Stimulated activated CD4-positive, alpha-beta T cell treated with anti-CD3 and anti-CD28 coated beads, Interleukin-1b, Interleukin-23, amount 100 ng/mL, for 1 hour (primary cell): ENCODE measurements at places on chromosomes 5 and 9.

GRCh38 chr5:147989994-147990393 is 73.8 kb upstream of the SPINK5 start:
- no peak for DNase-seq

DNA sequence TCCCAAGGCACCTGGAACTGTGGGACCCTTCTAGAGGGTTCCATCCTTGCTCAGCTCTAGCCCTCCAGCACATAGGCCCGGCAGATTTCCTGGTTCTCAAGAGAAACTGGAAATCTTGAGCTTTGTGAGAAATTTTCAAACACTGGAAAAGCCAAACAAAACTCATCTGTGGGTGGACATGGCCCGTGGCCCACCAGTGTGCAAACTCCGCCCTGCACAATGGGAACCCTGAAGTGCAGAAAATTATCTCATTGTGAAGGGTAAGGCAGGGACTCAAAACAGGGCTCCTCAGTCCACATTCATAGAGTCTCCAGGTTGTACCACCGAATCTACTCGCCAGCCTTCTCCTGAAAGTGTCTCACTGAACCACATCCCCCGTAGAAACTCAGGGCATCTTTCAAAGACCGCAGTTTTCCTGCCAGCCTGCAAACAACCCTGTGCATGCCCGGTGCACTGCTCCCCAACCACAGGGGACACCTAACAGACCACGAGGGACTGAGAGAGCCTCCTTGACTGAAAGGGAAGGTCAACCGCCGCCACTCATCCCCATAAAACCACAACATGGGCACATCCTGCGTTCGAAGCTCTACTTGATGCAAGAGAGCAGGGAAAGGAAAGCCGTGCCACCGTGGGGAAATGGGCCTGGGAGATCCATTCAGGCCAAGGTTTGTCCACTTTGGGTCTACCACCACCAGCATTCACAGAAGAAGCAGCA is 18.1 kb downstream of the ADAMTS2 start:
- no peak for DNase-seq

GRCh38 chr5:22521521-22521920 is 331.6 kb downstream of the CDH12 start:
- no peak for DNase-seq

DNA sequence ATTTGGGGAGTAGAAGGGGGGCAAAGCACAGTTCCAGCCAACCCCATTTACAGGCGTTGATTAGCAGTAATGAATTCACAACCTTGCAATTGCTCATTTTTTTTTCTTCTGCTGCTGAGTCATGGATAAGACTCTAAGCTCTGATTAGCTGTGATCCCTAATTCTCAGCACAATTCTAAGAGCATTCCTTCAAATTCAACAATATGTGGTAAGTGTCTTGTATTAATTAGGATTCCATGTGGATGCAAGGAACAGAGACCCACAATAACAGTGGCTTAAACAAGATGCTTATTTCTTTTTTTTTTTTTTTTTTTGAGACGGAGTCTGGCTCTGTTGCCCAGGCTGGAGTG is 133.4 kb downstream of the PALM2AKAP2 start:
- no peak for DNase-seq

DNA sequence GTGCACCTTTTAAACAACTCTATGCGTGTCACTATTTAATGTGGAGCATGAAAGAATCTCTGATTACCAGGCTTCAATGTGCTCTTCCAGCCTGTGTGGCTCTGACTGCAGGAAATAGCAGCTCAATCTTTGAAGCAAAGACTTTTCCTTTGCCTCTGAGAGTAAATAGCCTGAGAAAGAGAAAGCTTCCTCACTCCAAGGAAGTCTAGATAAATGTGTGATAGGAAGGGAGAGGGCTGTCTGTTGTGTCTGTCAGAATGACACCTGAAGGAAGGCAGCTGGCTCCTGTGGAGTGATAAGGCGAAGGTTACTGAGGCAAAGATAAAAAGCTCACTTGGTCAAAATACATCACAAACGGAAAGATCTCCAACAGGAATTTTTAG is 205.3 kb upstream of the HAPLN1 start:
- no peak for DNase-seq

- DNase-seq, result no peak
These were observed 194.6 kb downstream of the GAS1 start for GRCh38 chr9:86752733-86753132.

GRCh38 chr5:170288151-170288550 is 9.4 kb downstream of the LCP2 start:
- no peak for DNase-seq

DNA sequence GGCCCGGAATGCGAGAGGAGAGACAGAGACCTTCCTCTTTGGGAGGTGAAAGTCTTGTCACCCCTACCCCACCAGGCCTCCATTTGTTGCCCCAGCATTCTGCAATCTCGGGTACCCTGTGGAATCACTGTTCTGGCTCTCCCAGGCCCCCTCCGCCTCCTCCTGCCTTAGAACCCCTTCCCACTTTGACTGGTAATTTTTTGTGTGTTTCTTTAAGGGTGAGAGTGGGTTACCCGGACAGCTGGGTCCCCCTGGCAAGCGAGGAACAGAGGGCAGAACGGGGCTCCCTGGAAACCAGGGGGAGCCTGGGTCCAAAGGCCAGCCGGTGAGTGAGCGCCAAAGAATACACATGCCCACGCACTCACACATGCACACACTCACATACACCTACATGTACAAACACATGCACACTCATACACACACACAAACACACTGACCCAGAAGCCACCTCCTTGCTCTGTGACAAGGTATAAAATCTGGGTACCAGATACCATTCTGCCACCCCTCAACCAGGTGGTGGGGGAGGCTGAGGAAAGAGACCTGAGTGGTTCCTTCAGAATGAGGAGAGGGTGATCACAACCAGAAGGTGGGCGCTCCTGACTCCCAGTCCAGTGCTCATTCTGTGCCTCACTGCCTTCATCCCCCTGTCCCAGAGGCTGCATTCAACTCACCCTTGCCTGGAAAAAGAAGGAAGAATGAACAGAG is 30.9 kb upstream of the ORM1 start:
- no peak for DNase-seq

GRCh38 chr5:10736354-10736753 is 24.7 kb downstream of the DAP start:
- DNase-seq, result no peak

DNA sequence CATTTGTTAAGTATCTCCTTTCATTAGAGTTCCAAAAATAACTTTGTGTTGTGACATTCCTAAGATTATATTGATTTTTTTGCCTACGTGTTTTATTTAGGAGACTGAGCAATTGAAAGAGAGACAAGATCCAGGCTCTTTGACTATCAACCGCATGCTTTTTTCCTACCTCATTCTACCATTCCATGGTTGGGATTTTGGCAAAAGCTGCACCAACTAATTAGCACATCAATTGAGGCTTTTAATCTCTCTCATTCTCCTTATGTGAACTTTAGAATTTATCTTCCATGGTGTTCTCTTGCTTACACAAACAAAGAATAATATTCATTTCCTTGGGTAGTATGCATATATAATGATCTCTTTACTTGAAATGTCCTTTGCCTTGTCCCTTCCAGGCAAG is 338.7 kb upstream of the SMC2 start:
- no peak for DNase-seq

DNA sequence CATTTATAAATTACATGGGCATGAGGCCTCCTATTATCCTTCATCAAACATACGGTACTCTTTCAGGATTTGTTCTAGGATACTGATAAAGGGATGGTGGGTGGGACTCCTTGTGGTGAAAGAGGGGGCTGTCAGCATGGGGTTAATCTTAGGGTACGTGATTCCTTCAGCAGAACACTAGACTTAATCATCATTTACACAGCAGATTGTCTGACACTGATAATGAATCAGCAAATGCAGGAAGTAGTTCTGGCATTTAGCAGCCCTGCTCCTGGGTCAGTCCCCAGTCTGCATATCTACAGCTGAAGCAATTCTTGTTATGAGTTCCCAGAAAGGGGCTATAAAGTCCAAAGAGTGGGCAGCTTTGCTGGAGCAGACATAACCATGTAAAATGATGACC is 384.6 kb downstream of the SPOCK1 start:
- DNase-seq, result no peak
